GM23338 (cell line): ENCODE measurements at places on chromosomes 16 and 17.

DNA sequence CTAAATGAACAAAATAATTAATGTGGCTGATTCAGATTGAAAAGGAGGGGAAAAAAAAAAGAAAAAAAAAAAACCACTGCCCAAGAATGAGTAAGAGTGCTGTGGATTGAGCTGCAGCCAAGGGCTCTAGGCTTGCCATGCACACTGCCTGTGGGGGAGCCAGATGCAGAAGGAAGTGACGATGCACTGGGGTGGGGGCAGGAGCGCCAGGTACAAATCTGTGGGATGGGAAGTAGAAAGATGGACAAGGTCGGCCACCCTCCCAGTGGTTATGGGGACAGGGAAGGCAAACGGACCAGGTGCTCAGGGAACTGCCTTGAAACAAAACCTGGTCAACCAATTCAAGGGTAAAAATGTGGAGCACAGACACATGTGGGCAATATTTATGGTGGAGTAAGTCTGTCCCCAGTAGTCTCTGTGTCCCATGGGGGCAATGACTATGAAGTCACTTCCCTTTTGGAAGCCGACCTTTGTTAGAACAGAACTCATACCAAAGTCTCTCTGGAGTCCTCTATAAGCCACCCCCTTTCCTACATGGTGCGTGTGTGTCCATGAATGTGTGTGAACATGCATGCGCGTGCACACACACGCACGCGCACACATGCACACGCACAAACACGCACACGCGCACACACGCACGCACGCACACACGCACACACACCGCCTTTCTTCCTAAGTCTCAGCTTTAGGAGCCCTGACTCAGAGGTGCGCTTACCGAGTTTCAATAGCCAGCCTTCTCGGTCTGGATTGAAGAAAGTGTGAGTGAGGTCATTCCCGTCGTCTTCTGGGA, 84.3 kb downstream of the CYTH1 start:
- DNase-seq: no peak

DNA sequence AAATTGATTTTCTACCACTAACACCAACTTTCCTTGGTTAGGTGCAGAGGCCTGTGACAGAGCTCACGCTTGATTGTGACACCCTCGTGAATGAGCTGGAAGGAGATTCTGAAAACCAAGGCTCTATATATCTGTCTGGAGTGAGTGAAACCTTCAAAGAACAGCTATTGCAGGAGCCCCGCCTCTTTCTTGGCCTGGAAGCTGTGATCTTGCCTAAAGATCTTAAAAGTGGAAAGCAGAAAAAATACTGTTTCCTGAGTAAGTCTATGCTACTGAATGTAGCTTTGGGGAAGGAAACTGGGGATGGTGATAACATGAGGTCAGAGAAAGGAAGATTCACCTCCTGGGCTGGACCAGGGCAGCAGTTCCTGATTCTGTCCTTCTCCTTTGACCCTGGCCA, 38.3 kb downstream of the REXO5 start:
- no peak for DNase-seq

GRCh38 chr17:74010903-74011302, 192.6 kb upstream of the RPL38 start:
- no peak for DNase-seq

DNA sequence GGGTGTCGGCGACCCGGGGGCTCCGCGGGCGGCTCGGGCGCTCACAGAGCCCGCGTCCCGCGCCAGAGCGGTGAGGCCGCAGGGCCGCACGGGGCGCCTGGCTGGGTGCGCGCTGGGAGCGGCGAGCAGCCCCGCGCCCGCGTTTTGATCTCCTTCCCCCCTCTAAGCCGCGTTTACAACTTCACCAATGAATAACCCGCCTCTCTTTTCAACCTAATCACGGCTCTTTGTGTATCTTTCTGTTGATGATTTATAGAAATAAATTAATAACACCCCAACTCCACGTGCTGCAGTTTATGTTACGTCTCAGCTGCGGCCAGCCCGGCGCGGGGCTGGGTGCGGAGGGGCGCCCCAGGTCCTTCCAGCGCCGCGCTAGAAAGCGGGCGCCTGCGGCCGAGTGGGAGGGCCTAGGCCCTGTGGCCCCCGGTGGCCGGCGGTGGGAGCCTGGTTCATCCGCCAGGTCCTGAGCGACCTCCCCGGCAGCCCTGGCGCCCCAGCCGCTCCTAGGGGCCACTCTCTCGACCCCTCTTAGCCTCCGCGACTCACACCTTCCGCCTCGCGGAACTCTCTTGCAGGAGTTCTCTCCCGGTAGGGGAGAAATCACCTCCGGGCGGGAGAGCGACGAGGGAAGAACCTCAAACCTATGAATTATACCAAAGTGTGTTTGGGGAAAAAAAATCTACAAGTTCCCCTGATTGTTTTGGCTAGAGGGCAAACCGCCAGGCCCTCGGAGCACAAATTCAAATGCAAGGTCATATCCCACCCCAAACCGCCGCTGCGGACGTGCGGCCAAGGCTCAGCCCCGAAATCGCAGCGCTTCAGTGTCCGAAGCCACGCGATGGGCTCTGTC, 1.9 kb downstream of the HNF1B start:
- DNase-seq: peak; percentile 63

GRCh38 chr16:28014851-28015250, 48.7 kb downstream of the GSG1L start:
- DNase-seq: no peak

DNA sequence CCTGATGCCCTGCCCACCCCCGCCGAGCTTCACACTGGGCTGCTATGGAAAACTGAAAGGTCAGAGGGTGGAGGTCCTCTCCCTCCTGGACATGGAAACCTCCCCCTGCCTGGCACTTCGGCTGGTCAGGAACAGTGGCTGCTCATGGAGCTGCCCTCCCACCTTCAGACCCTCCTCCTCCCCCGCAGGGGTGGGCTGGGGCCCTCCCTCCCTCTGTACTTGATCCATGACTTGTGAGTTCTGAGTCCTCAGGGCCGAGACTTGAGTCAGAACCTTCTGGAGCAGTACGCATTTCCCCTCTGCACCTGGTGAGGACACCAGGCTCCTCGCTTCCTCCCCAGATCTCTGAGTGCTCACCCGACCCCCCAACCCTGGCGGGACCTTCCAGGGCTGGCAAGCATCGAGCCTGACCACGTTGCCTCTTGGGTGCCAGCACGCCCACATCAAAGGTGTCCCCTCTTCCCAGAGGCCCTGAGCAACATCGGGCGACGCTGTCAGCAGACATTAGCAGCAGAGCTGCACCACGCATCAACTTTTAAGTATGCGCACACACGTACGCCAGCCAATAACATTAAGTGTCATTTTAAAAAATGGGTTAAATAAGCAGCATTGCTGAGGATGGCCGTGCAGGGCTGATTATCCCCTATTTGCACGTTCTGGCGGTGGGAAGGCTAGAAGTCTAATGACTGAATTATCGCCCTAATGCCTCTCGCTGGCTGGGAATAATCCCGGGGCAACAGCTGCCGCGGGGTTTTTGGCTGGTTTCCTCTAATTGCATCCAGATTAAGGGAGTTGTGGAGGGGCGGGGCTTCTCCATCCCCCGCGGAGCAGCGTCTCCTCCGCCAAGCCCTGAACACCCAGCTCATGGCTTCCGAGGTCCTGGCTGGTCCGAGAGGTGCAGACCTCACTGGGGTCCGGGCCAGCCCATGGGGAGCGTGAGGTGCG, 98.0 kb downstream of the TBC1D16 start:
- no peak for DNase-seq

DNA sequence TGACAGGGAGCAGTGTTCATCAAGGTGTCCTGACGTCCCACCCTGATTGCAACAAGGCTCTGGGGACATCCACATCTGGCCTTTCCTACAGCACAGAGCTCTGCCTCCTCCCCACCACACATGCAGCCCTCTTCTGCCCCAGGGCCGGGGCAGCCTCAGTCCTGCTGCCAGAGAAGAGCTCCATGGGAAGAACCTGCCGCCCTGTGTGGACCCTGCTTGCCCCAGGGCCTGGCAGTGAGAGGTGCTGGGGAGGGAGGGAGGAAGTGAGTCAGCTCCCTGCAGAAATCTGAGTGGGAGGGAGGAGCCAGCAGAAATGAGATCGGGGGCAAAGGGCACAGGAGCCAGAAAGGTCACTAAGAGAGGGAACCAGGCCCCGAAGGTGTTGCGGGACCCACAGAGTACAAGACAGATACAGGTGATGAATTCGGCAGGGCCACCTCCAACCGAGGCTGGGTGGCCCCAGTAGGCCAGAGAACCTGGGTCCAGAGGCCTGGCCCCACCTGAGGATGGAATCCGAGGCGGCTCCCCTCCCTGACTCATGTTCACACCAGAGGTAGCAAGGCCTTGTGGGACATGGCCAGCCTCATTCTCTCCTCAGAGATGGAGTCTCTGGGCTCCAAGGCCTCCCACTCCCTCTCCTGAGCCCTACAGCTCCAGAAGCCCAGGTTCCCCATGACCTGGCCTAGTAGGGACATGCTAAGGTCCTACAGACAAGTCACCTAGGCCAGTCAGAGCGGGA, 24.8 kb downstream of the MYO18A start:
- no peak for DNase-seq

DNA sequence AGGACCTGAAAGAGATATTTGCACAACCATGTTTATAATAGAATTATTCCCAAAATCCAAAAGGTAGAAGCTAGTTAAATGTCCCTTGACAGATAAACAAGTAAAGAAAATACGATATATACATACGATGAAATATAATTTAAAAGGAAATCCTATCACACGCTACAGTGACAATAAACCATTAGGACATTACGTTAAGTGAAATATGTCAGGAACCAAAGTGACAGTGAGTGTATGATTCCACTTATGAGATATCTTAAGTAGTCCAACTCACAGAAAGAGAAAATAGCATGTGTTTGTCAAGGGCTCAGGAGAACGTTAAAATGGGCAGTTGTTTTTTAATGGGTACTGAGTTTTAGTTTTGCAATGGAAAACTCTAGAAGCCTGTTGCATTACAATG, 212.7 kb upstream of the PMFBP1 start:
- DNase-seq: no peak

GRCh38 chr16:27318392-27319256, 4.8 kb downstream of the IL4R start:
- no peak for DNase-seq

- DNase-seq: no peak
Observed at GRCh38 chr17:9916108-9916507, 11.0 kb upstream of the RCVRN start.

GRCh38 chr17:57911834-57912673, 43.2 kb downstream of the CUEDC1 start:
- peak; percentile 41 for DNase-seq

DNA sequence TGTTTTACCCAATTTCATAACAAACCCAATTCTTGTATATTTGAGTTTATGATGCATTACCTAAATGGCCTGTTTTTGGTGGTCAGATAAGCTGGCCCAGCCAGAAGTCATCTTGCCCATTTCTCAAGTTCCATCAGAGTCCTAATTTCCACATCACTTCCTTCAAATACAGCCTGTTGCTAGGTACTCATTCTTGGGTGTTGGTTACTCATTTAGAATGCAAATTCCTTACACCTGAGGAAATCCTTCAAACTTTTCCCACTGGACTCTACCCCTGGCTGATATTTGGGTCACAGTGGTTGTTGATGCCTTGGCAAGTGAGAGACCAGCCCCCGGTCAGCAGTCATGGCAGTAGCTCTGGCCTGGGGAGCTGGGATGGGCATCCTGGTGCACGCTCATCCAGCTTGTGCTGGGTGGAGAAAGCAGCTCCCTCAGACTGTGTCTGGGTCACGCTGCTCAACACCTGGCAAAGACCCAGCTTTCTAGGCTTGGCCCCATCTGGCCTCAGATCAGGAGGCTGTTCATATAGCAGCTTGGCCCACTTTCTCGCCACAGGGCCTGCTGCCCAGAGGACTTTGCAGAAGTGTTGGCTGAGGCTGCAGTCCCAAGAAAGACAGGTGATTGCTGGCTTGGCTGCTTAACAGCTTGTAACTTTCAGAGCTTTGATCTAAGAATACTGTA, 25.8 kb downstream of the WSB1 start:
- no peak for DNase-seq

GRCh38 chr17:73311781-73312641, at the start of gene CDC42EP4:
TSS of gene CDC42EP4 (minus strand) at chr17:73312001. CDS start at chr17:73286500, 25,501 bp downstream.
- DNase-seq: peak; percentile 95

DNA sequence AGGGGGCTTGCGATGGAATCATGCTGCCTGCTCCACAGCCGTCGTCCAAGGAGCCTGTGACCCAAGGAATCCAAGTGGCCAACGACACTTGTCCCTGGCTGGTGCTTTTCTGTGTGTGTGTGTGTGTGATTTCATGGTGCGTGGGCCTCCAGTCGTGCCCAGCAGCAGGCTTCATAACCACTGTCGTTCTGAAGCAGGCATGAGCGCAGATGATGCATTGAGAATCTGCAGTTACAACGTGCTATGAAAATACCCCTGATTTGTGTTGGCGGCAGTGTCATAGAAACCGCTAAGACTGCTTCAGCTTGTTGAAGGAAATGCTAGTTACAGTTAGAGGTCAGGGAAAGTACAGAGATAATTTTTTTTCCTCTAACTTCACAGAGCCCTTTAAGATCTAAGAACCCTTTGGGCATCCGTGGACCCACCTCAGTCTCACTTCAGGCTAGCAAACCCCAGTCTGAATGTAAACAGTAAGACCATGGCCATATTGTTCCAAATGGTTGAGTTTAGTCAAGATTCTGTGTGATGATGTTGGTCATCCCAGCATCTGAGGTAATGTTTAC, 15.6 kb downstream of the C16orf90 start:
- no peak for DNase-seq

GRCh38 chr16:27233731-27234130, 30.4 kb downstream of the KDM8 start:
- DNase-seq: no peak

GRCh38 chr16:86946396-86946795, 368.0 kb downstream of the FOXL1 start:
- peak; percentile 19 for DNase-seq

DNA sequence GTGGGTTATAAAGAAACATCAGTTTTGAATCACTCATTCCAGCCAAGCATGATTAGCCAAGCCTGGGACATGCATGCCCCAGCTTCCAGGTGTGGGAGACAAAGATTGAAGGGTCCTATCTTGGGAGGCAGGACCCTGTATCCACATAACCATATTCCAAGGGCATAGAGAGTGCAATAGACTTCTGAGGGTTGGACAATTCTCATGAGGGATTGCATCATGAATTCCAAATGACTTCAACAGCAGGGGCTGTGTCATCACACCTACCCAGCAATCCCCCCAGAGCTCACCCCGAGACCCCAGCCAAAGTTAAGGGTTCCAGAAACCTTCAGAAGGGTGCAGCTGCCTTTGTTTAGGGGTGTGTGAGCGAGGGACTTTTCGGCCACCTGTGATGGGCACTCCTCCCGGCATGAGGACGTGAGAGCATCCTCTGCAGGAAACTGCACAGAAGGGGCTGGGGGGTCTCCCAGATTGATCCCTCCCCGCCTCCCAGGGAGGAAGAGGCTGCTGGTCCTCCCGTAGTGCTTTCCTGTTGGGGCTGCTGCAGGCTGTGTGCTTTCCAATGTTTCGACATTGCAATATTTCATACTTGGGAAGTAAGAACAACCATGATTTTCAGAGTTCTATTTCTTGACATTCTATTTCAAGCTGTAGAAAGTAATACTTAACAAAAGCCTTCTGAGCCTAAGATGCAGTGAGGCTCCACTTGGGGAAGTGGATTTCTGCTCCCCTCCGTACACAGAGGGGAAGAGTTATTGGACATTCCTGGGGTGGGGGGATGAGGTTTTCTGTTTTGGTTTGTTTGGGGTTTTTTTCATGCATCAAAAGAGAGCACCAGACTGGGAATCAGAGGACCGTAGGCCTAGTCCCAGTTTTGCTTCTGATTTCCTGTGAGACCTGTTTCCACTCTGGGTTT, 13.3 kb upstream of the PITPNM3 start:
- no peak for DNase-seq
